ENCODE measurements at places on chromosomes 4 and X. TPM values are rescaled to one million over a fixed set of nuclear protein-coding genes. Genes with fewer than 3 reads are reported as not detected.

GRCh38 chr4:169314906-169315305, 44.1 kb upstream of the SH3RF1 start:
- DNase-seq = peak; percentile 87

DNA sequence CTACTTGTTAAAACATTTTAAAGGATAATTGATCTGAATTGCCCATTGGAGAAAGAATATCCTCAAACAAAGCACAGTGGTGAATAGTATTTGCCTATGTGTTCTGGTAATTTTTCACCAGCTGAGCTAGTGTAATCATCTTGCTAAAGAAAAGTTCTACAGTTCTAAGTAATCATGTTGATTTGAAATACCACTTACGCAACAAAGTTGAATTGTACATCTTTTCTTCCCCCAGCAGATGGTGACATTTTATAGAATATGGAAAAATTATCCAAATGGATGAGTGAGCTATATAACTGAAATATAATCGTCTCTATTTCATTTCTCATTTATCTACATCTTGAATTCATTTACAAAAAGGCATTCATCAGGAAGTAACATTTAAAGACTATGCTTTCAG, 9.7 kb upstream of the ZNF674 start:
- no peak for DNase-seq

DNA sequence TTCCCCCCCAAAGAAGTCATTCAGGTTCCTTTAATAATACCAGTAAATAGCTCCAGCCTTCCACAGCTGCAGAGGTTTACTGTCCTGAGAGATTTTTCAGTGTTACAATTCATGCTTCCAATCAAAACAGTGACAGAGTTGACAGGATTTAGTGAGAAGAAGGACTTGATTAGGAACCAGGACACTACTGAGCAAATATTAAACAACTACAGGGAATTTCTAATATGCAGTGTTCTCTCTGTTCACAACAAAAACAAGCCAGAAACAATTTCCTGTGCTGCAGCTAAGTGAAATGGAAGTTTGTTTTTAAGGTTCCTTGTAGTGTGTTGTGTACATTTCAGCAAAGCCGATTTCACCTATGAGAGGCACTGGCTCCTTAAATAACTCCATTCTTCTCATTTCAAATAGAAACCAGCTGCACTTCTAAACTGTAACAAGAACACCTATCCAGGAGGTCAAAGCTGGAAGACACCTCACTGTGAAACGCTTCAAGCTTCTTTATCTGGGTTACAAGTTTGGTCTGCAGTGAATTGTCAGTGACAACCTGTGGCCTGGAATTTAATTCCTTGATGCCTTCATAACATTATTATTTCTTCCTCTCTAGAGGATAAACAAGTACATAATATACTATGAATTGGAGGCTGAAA, 149.3 kb downstream of the RASL11B start:
- no peak for DNase-seq

DNA sequence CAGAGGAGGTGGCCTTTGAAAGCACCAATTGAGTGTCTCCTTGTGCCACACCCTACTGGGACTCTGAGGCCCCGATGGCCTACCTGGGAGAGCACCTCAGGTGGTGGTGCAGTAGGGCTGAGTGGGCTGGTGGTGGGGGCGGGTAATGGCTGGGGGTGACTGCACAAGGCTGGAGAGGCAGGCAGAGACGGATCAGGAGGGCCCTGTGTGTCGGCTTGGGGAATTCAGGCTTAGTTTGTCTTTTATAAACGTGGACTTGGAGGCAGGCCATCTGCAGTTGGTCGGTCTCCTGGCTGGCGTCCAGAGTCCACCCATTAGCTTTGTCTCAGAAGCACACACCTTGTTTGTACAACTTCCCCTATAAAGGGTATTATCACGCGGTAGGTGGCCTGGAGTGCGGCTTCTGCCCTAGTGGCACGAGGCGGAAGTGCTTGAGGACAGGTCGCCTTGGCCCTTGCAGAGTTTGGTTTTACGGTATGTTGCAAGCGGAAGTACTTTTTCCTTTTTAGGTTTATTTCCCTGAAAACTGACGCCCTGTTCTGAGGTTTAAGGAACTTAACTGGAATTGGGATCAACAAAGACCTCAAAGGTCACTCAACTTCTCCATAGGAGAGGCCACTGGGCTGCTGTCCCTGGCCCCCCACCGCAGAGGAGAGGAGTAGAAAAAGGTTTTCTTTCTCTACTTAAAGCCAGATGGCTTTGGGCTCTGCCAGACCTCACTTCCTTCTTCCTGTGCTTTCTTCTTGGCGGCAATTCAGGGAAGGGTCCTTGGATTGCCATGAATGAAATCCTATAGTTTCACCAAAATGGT, 8.0 kb downstream of the TBC1D14 start:
- peak; percentile 92 for DNase-seq

- peak; percentile 28 for DNase-seq
Observed at GRCh38 chrX:146278381-146278780, 460.8 kb downstream of the SLITRK2 start.

- DNase-seq = no peak
Observed at GRCh38 chrX:118153270-118153669, 36.7 kb upstream of the KLHL13 start.

- DNase-seq = no peak
Observed at GRCh38 chr4:10495651-10496050, 38.4 kb upstream of the ZNF518B start.

DNA sequence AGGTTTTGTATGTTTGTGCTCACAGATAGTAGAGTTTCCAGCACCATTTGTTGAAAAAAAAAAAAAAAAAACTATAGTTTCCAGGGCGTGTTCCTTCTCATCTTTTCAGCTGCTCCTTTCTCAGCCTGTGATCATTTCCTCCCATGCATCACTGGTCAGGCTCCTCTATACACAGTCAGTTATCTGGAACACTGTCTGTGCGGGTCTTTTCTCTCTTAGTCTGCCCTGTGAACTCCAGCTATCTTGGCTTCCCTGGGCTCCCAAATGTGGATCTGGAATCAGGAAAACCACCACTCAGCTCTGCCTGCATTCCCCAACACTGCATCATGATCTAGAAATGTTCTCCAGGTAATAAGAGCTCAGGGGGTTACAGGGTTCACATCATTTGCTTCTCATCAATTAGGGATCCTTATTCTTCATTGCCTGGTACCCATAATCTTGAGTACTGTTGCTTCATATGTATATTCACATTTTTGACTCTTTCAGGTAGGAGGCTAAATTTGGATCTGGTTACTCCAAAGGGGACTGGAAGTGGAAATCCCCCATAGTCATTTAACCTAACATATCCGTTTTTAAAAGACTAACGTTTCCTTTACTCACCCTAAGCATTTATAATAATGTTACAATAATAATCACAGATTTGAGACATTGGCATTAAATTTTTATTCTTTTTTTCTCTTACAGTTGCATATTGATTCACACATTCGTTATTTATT, 221.8 kb upstream of the KLF3 start:
- DNase-seq = no peak

GRCh38 chr4:123399627-123400358, 3.2 kb downstream of the SPRY1 start:
- no peak for DNase-seq

- DNase-seq = no peak
Observed at GRCh38 chrX:68186552-68187262, 246.6 kb downstream of the OPHN1 start.

- DNase-seq = no peak
Observed at GRCh38 chr4:67452100-67452845, 93.0 kb downstream of the CENPC start.

GRCh38 chr4:38166082-38166481, 205.9 kb downstream of the PTTG2 start:
- no peak for DNase-seq

DNA sequence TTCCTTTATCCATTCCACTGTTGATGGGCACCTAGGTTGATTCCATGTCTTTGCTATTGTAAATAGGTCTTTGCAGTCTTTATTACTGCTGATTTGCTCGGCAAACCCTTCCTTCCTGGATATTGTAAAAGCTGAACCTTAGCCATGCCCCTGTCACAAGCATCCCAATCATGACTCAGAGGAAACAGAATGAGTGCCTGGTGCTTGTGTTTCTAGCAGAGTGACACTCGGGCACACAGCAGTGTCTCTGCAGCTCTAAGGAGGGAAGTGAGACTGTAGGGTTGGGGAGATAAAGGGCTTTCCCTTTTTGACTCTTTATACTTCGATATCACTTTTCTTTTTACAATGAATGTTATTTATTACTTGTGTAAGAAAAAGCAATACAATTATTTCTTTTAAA, 83.3 kb downstream of the AKAP4 start:
- DNase-seq = peak; percentile 21

DNA sequence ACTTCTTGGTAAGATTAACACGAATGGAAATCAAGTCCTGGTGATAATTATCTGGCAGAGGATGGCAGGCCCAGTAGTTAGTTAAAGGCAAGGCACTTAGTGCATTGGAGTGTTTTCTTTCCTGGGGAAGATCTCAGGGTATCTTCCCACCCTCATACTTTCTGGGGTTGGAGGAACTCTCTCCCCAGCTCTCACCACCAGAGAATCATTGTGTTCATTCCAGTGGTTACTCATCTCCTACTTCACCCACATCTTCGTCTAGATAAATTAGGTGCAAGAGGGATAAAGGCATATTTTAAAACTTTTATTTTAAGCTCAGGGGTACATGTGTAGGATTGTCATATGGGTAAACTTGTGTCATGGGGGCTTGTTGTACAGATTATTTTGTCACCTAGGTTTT, 67.5 kb upstream of the SH3RF1 start:
- no peak for DNase-seq

- peak; percentile 10 for DNase-seq
Observed at GRCh38 chr4:65791812-65792308, 121.6 kb upstream of the EPHA5 start.

- DNase-seq = no peak
Observed at GRCh38 chr4:102318526-102318925, 26.8 kb downstream of the SLC39A8 start.

DNA sequence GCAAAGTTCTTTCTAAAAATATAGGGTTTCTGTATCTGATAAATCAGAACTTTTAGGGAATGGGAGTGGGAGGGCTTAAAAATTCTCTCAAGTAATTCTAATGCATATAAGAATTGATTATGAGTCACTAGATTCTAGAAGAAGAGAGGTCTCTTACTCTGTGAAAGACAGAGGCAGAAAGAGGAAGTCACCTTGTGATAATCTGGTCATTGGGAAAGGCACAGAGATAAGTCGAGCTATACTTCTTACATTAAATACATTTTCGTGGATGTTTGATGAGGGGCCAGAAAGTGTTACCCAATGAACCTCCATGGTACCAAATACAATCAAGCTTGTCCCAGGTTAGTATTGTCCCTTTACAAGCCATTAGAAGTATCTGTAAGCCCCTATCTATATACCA, 134.4 kb downstream of the MAD2L1 start:
- no peak for DNase-seq

DNA sequence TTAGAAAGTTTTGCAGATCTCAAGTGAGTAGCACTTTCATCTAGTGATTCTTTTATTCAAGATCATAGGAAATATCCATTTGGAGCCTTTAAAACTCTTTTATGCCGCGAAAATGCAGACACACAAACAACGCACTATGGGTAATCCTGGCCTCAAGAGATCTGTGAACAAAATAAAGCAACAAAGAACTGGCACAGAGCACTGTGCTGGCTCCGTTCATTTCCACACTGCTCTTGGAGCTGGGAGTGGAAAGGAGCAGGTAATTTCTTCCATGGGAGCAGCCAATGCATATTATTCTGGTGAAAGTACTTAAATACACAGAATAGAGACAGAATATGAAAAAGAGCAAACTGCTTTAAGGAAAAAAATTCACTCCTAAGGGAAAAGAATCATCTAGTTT, 172.7 kb upstream of the FRG1 start:
- no peak for DNase-seq

DNA sequence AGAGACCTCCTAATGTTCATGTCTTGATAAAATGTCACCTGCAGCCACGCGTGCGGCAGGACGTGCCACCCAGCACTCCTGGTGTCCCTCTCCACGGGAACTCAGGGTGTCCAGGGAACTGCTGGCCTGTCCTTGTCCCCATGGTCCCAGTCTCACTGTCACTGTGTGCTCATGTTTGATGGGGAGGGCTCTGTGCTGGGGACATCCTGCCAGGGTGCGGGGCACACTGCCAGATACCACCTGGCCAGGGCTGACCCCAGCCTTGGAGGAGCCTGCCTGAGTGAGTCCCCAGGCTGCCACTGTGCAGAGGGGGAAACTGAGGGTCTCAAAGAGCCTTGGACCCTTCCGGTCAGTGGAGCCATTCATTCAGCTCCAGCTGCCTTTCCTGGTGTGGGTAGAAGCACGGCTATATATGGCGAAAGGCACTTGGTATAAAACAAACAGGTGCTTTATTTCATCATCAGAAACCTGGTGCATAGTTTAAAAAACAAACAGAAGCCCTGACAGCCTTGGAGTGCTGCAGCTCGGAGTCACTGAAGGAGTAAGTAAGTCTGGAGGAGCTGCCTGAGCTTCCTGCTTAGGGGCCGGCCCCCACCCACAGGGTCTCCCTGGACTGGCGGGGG, 33.0 kb downstream of the NOP14 start:
- DNase-seq = peak; percentile 31

DNA sequence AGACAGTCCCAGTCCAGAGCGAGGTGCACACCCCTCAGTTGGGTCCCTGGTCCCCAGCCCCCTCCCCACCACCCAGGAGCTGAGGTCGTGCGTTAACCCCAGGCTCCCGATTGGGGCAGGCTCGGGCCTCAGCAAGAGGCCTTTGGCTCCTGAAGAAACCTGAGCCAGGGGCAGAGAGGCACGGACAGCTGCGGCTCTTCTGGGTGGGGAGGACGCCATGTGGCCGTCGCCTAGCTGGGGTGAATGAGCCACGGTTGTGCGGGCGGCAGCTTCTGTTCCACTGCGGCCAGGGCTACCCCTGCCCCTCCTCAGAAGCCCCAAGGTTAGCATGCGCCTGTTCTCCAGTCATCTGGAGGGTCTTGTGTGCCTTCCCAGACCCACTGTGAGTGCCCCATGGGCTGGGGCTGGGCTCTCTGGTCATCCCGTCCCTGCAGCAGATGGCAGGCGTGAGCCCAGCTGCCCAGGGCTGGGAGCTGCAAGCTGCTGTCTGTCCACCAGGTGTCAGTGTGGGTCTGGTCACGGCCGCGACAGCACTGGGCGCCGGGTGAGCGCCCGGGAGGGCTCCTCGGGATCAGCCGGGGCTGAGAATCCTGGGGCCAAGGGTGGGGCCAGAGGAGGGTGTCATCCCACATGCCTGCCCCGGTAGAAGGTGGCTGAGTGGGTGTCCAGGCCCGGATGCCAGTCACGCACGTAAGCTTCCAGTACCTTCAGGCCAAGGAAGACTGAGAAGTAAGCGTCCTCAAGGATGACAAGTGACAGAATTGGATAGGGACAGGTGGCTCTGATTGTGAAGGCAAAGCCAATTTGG, 21.9 kb downstream of the ATP2B3 start:
- peak; percentile 79 for DNase-seq

- no peak for DNase-seq
Observed at GRCh38 chr4:118962540-118962939, 73.9 kb downstream of the SYNPO2 start.

NR3C2 gene
- total RNA-seq = 8.7 TPM

CCDC149 gene
- total RNA-seq = 13.3 TPM

HMGB3 gene
- 22.2 TPM for total RNA-seq

SPANXC gene
- total RNA-seq = not detected

CNKSR2 gene
- total RNA-seq = 10.3 TPM

Data from hepatocyte (in vitro differentiated cells).